ENCODE measurements at places on chromosomes 5 and 9.

DNA sequence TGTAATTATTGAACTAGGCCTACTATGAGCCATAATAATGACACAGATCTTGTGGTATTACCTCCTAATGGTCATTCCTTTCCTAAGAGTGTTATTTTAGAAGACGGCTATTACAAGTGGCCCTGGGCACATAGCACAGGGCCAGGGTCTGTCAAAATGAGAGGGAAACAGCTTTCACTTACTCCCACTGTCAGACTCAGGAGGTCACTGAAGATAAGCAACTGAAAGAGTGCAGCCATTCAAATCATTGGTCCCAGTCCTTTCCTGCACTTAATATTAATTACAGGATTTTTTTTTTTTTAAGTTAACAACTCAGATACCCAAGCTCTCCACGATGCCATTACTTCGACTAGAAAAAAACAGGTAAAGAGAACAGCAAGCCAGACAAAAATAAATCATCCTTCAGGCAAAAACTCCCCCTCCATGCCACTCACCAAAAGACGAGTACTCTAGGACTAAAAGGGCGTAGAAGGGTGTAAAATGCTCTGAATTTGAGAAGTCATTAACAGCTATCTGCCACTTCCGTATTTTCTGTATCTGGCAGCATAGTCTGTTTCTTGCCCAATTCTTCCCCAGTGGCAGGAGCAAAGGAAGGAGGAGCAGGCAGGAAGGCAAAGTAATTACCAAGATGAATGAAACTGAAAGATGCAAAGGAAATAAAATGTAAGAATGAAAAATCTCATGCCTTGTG lies 87.4 kb downstream of the ZNF608 start:
- no peak for DNase-seq

DNA sequence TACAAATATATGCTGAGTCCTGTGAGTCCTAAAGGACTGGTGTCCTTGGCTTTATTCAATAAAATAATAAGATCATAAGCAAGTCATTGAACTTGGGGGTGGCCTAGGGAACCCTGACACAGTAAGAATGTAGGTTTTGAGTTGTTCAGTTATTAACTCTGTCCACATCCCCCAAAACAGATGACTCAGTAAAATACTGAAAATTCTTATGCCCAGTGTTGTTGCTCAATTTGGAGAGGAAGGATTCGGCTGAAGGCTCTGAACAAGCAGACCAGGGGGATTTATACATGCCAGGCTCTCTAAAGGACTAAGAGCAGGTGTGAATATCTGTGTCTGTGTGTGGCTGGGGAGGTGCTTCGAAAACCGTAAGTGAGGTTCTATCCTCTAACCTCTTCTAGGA lies 173.7 kb downstream of the RMI1 start:
- DNase-seq = no peak

- DNase-seq = no peak
Observed at GRCh38 chr9:34380034-34380510, 3.4 kb upstream of the MYORG start.

- DNase-seq = no peak
Observed at GRCh38 chr9:6667633-6668280, 22.2 kb upstream of the GLDC start.

GRCh38 chr5:137073189-137073588 lies 425.9 kb downstream of the SPOCK1 start:
- DNase-seq = no peak

DNA sequence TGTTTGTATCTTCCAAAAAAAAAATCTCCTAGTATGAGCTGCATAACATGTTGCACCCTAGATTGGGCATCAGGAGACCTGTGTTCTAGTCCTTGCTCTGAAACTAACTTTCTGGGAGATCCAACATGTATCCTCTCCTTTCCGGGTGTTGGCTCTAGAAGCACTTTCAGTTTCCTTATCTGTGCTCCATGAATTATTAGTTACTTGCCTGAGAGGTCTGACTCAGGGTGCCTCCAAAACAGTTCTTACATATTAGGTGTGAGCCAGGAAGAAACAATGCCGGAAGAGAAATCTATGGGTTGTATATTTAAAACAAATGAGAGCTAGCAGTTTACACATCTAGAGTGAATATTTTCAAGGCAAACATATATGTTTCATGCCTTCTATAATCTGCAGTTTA lies 36.7 kb upstream of the SLC36A2 start:
- DNase-seq = no peak

- DNase-seq = no peak
Observed at GRCh38 chr5:127227881-127228280, 62.7 kb upstream of the MEGF10 start.

GRCh38 chr5:14741801-14742440 lies 77.4 kb downstream of the OTULIN start:
- DNase-seq = no peak

- DNase-seq = no peak
Observed at GRCh38 chr9:125632321-125633115, 74.5 kb downstream of the MAPKAP1 start.

- DNase-seq = no peak
Observed at GRCh38 chr9:95085861-95086563, 231.5 kb downstream of the FANCC start.

GRCh38 chr9:109383356-109383755 lies 62.5 kb upstream of the EPB41L4B start:
- DNase-seq = no peak

- no peak for DNase-seq
Observed at GRCh38 chr9:136048560-136049411, 46.3 kb downstream of the NACC2 start.

DNA sequence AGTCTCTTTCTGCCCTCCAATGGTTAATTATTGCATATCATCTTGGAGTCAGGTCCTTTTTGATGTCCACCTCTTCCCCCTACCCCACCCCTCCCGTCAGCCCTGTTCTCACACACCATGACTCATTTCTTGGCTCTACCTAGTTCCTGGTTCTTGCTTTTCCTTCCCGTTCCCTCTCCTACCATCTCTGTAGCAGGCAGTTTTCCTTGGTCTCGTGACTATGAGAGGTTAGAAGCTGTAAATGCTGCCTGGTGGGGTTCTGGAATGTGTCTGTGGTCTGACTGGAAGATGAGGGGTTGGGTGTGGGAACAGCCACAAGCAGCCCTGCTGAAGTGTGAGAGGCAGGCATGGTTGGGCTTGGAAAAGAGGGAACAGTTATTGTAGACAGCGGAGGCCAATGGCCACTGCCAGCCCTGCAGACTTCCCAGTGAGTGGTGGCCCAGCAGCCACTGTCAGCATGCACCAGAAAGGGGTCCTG lies 18.2 kb downstream of the SLC22A5 start:
- no peak for DNase-seq
